ENCODE measurements at places on chromosomes 7 and 10.
A peak's percentile ranks its signal among the peaks of the same experiment; 100 is the strongest.

DNA sequence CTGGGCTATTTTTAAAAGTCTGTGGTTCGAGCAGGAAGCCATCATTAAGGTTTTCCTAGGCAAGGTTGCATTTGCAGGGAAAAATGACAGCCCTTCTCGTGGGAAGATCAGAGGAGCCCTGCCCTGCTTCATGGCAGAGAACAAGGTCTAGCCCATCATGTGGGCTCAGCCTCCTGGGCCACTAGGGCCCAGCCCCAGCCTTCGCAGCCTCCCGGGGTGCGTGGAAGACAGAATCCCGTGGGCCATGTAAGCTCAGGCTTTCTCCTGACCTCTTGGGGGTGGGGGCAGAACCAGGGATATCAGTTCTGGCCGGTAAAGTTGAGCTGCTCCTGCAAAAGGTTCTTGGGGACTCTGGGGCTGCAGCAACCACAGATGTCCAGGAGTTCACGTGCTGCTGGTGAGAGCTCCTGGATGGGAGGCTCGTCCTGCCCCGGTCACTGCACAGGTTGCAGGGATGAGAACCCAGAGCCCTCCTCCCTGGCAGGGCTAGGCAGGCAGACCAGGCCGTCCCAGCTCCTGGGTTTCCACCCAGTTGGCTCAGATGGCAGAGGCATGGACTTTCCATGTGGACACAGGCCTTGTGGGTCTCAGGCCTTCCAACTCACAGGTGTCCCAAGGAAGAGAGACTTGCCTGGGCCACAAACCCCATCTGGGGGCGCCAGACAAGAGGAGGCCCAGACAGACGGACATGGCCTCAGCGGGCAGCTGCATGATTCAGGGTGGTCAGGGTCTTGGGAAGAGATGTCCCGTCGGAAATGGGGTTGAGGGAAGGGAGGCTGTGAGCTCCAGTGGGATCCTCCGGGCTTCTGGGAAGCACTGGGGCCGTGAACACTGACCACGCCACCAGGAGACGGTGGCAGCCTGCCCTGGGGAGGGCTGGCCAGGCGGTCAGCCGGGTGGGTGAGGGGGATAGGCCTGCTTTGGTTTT is 126.2 kb downstream of the NEURL1 start:
- no peak for DNase-seq

- no peak for DNase-seq
Observed at GRCh38 chr7:43328785-43329380, 216.4 kb downstream of the HECW1 start.

GRCh38 chr10:47145290-47145934 is 154.6 kb upstream of the GDF10 start:
- no peak for DNase-seq

- DNase-seq: no peak
Observed at GRCh38 chr10:12741360-12741804, 260.1 kb downstream of the CCDC3 start.

DNA sequence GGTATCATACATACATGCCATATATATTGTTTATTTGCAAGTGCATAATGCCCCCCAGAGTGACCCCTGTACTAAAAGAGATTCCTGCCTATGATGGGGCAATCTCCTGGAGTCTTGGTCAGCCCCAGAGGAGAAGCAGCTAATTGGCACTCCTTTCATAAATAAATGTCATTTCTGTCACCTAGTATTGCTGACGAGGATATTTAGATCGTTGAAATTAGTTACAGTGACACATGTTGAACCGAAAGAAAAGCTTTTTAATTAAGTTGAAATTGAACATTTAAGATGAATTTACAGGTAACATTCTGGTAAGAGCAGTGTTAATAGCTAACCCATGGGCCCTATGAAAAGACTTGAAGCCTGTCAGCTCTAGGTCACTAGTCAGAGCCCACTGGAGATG is 210.5 kb upstream of the LRGUK start:
- no peak for DNase-seq

- DNase-seq: no peak
Observed at GRCh38 chr10:29532256-29532878, 102.4 kb downstream of the SVIL start.

DNA sequence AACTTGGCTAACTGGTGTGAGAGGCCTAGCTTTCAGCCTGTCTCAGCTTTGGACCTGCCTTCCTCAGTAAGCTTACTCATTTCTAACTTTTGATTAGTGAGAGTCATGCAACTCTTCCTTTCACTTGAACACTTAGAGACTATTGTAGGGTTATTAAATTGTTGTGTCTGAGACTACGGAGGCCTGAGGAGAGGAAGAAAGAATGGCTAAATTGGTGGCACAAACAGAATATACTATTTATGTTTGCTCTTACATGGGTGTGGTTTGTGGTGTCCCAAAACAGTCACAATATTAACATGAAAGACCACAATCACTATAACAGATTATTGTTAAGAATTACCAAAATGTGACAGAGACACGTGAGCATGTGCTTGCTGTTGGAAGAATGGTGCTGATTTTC is 82.1 kb downstream of the TRIM24 start:
- DNase-seq: no peak

- peak; percentile 68 for DNase-seq
Observed at GRCh38 chr7:13851736-13852135, 137.7 kb downstream of the ETV1 start.

DNA sequence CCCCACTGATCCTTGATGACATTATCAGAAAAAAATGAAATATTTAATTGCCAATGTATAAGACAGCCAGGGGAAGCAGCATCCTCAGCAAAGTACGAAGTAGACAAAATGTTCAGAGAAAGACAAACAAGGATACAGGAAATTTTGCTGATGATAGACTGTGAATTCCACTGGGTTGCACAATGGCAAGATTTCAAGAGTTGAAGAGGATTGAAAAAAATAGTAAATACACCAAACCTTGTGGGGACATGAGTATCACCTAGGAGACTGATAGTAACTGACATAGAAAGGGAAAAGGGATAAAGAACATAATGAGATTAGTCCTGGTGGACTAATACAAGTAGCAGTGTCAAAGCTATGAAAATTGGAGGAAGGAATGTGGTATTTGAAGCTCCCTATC is 16.5 kb downstream of the CNOT4 start:
- no peak for DNase-seq

GRCh38 chr10:30502266-30503060 is 68.5 kb downstream of the MAP3K8 start:
- DNase-seq: no peak

DNA sequence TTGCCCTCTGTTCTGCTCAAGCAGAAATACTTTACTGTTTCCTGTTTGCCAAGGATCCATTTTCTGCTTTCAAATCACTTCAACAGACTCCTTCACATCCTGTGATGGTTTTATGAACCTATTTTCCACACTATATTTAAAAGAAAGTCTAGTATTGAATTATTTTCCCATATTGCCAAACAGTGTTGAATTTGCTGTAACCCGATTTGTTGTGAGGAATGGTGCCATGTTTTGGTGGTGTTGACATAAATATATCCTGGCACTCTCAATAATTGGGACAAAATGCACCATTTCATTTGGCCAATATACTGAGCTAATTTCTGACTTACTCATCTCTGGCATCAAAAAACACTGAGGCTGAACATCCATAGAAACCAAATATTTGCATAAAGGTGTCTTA is 615.4 kb upstream of the SEMA3D start:
- no peak for DNase-seq

DNA sequence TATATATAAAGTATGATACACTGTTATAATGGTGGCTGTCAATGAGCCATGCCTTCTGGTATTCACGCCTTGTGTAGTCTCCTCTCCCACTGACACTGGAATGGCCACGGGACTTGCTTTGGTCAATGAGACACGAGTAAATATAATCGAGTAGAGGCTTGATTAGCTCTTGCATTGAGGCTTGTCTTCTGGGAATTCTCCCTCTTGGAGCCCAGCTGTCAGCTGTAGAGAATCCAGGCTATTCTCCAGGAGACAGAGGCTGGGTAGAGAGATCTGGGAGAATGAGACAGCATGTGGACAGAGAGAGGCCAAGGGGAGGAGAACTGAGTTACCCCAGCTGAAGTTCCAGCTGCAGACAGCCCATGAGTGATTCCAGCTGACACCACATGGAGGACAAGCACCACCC is 25.2 kb upstream of the PLCE1 start:
- no peak for DNase-seq

GRCh38 chr10:12946372-12946771 is 55.1 kb downstream of the CCDC3 start:
- no peak for DNase-seq

DNA sequence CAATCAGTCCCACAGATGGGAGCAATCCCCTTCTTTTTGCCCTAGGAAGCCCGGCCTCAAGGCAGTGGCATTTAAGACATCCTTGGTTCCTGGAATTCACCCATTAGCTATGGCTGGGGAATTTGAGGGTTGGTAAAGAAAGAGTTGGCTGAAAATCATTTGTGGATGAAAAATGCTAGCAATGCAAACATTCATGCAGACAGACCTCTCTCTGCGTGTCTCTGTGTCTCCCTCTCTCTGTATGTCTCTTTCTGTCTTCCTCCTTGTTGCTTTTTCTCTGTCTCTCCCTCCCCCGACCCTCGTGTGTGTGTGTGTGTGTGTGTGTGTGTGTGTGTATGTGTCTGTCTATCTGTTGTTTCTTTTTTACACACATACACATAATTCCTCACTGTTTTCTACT is 19.4 kb downstream of the LDB3 start:
- DNase-seq: no peak

DNA sequence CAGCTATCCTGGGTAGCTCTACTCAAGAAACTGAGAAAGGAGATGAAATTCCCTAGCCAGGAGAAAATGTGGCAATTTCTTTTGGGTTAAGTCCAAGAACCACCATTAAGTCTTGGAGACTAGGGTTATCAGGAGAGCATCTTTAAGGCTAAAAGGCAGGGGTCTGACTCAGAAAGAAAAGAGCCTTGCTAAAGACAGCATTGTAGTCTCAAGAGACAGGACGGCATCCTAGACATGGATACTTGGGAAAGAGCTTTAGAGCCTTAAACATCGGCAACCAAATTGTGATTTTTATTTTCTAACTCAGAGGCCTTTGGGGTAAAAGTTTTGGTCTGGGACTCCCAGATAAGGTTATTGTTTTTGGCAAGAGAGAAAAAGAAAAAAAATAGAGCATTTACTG is 83.1 kb downstream of the FAS start:
- DNase-seq: no peak

DNA sequence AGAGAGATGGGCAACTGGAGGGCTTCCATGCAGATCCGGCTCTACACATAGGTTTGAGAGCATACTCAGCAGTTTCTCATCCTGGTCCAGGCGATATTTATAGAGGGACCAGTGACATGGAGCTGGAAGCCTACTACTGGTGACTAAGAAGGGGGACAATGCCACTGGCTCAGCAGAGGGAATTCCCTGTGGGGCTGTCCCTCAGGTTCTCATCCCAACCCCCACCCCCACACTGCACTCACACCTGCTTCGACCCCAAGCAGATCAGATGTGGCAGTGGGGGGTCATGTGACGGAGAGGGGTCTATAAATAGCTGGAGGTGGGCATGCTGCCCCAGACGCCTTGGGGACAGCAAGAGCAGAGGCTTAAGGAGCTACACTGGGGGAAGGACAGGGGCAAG is at the start of gene CLCN1:
Gene CLCN1, plus strand, starts transcription at position 336 of the 400 bp plus-strand sequence. CDS start 102 bp downstream, outside the sequence.
- DNase-seq: no peak

GRCh38 chr7:19713676-19714075 is 4.8 kb upstream of the POLR1F start:
- DNase-seq: no peak

GRCh38 chr7:103727982-103728610 is 261.4 kb downstream of the RELN start:
- no peak for DNase-seq

DNA sequence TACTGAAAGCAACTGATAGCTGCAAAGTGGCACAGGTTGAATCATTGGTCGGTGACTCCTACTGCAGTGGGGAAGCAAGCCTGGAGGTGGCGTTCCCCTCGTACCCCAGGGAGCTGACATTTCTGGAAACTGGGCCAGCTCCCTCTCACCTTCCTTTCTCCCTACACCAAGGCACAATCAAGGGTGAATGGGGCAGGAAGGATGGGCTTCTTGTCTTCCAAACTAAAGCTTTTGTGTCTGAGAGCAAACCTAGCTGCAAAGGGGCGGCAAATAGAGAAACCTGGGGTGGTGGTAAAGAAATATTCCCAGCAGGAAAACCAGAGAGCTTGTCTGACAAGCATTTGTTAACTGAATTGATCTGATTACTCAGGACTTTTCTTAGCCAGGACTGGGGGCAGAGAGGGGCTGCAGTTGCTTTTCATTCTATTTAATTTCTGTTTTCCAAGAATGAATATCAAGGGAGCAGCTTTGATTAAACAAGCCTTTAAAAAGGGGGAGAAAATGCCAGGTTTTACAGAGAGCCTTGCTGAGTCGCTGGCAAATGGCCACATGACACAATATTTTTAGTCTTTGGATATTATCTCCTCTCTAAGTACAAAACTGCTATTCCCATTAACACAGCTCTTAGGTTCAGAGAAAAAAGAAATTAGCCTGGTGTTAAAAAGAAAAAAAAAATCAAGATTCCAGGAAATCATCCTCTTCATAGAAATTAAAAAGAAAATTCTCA is 27.8 kb downstream of the CDHR3 start:
- DNase-seq: no peak

DNA sequence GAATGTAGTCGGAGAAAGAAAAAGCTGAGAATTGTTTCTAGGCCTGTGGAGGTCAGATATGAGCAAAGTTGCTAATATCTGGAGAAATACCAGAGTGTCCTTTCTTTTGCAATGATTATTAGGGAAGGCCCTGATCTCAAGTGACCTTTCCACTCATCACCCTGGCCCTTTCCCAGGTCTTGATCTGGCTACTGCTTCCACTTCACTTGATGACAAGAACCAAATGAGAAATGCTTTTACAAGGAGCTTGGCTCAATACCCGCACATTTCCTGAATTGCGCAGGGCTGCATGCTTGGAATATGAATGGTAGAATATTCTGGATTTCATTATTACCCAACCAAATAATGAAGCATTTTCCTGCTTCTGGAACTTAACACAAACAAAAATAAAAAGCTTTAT is 104.6 kb downstream of the ITGB8 start:
- no peak for DNase-seq

GRCh38 chr7:87013840-87014190 is 45.6 kb downstream of the ELAPOR2 start:
- no peak for DNase-seq

DNA sequence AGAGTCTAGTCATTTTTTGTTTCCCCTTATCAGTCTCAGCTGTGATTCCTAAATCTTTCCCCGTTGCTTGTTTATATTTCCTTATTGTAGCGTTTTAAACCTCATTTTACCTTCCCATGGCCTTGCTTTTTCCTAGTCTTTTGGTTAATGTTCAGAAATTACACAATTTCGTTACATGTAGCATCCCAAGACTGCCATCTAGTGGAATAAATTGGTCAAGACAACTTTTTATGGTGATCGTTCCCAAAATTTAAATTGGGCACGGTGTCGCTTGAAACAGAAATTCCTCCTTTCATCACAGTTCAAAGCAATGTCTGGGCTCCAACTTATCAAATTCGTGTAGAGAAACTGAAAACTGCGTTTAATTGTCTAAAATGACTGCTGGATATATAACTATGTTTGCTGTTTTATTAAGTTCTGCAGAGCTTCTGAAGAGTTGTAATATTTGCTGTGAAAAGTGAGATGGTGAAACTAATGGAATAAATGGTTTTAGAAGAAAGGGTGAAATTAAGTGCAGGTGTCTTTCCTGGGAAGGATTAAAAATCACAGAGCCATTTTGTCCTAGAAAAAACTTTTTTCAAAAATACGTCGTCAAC is 370.2 kb downstream of the PHF14 start:
- peak; percentile 47 for DNase-seq

GRCh38 chr7:7212612-7213011 is 30.3 kb downstream of the C1GALT1 start:
- DNase-seq: no peak

Data from NCI-H1436 (cell line).